RWPE1 (cell line): ENCODE measurements at places on chromosomes 4 and X.

GRCh38 chr4:108385076-108385475 is 216.3 kb upstream of the LEF1 start:
- DNase-seq, result no peak

GRCh38 chrX:130415201-130415600 is 13.4 kb downstream of the RBMX2 start:
- DNase-seq, result no peak

DNA sequence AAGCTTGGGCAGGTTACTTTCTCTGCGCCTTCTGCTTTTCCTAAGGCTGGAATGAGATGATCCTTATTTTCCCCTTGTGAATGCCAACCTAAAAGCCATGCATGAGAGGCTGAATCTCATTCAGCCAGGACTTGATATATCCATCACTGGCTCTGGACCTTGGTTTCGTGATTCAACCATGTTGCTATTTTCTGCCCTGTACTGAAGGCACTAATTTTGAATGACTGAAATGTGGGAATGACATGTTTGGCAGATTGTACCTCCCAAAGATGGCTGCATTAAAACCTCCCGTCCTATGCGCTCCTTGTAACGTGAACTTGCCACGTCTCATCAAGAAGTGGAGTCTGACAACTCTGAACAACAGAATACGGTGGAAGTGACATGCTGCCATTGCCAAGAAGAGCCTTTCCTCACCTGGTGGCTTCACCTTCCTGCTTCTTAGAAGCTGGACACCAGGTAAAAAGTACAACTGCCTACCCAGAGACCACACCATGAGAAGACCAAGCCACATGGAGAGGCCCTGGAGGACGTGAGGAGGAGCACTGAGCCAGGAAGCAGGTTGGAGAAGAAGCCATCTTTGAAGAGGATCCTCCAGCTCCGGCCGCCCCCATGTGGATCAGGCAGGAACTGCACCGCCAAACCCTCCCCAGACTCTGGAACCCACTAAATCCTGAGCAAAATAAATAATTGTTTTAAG is 174.5 kb downstream of the NSUN7 start:
- DNase-seq, result peak; percentile 62

DNA sequence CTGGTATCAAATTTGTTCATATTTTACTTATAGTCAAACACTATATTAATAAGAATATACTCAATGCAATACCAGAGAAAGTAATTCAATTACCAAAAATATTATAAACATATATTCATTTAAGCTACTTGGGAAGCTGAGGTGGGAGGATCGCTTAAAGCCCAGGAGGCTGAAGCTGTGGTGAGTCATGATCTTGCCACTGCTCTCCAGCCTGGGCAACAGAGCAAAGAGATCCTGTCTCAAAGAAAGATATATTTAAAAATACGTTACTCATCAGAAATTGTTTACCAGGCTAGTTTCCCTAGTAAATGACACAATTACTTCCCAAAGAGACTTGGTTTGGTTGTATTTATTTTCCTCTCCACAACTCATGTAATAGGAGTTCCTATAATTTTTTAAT is 433.6 kb downstream of the GASK1B start:
- no peak for DNase-seq

GRCh38 chr4:5165420-5166369 is 114.4 kb downstream of the STK32B start:
- DNase-seq, result no peak
